NCI-H774 (cell line): ENCODE measurements at places on chromosomes 3 and 15.

- DNase-seq = peak; percentile 11
Observed at GRCh38 chr3:73868688-73869315, 244.1 kb upstream of the PDZRN3 start.

DNA sequence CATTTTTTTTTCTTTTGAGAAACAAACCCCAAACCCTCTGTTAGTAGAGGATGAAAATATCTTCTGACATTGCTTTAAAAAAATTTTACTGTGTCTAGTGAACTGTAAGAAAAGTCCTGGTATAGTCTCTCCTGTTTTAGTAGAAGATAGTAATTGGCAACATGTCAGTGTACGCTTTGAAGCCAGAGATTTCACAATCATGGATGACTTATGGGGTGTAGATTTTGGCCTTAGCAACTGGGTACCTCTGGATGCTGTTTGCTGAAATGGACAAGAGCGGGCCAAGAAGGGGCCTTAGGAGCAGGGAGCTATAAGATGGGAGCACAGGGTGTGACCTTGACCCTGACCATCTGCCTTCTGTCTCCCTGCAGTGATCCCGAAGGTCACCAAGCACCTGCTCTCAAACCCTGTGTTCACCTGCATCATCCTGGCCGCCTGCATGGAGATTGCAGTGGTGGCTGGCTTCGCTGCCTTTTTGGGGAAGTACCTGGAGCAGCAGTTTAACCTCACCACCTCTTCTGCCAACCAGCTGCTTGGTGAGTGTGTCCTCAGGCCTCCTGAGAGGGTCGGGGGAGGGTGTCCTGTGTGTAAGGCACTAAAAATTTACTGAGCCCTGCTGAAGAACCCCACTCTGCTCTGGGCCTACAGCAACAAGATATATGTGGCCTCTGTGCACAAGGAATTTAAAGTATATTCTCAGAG, 266.7 kb downstream of the SLCO3A1 start:
- no peak for DNase-seq

DNA sequence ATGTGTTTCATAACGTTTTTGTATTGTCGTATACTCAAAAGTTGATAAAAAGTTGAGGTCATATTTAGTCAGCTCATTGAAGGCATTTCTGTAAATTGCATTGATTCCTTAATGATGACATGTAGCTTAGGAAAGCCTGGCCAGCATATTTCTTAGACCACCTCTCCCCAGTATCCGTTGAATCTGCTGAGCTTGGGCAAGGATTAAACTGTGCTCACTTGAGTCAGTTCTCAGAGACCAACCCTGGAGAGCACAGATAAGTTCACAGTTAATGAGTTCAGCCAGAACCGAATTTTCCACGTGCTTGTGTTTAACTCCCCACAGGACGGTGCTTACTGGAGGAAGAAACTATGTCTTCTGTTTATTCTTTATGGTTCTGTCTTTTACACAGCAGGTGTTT, 132.7 kb downstream of the SLC25A26 start:
- DNase-seq = no peak

DNA sequence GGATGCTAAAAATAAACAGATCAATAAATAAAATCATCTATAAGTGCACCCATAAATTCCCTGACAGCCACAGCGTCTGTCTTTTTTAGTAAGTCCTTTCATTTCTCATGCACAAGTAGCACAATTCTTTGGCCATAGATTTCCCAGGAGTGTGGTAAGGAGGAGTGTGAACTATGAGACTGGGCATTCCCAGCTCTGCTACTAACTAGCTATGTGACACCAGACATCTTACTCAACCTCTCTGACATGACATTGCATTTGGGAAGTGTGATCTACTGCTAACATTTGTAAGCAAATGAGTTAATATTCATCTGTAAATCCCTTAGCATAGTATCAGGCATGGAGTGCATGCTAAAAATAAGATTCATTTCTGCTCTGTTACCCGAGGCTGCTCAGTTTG, 301.7 kb downstream of the NTRK3 start:
- no peak for DNase-seq

GRCh38 chr3:190096345-190096744, 24.4 kb downstream of the P3H2 start:
- no peak for DNase-seq

GRCh38 chr3:156674911-156675829, 780 bp downstream of the TIPARP start:
- peak; percentile 62 for DNase-seq
